ENCODE measurements at places on chromosomes 7 and 10.

GRCh38 chr10:95637140-95637539 lies 19.4 kb downstream of the ALDH18A1 start:
- DNase-seq: no peak

DNA sequence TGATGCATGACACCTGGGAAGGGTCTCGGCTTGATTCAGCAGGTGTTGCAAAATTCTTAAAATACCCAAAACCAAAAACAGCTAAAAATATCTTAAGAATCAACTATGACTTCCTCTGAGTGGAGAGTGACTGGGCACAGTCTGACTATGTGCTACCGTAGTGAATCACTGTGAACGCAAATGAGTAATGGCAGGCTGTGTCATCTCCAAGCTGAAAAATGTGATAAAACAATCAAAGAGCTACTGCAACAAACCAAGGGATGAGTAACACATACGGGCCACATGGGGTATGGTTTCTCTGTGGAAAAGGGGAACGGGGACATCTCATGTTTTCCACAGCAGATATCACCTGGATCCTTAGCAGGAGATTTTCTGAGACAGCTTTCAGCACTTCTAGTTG lies 127.5 kb downstream of the ABCA13 start:
- DNase-seq: no peak

- no peak for DNase-seq
Observed at GRCh38 chr7:50394315-50394714, 55.8 kb downstream of the FIGNL1 start.

- no peak for DNase-seq
Observed at GRCh38 chr7:145978769-145979168, 137.8 kb upstream of the CNTNAP2 start.

DNA sequence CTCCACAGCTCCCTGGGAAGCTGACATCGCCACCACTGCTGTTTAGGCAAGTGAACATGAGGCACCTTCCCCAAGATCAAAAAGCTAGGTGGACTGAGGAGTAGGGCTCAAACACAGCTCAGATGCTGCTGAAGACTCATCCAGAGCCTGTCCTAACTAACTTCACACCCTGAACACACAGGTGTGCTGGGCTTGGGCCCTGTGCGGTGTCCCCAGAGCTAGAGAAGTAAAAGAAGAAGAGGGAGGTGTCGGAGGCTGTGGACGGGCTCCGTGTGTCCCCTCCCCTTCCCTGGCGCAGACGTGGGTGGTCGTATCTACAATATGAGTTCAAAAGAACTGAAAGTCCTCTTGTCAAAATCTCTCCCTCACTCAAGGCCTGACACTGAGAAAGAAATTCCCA lies 373.4 kb upstream of the MGMT start:
- DNase-seq: no peak

DNA sequence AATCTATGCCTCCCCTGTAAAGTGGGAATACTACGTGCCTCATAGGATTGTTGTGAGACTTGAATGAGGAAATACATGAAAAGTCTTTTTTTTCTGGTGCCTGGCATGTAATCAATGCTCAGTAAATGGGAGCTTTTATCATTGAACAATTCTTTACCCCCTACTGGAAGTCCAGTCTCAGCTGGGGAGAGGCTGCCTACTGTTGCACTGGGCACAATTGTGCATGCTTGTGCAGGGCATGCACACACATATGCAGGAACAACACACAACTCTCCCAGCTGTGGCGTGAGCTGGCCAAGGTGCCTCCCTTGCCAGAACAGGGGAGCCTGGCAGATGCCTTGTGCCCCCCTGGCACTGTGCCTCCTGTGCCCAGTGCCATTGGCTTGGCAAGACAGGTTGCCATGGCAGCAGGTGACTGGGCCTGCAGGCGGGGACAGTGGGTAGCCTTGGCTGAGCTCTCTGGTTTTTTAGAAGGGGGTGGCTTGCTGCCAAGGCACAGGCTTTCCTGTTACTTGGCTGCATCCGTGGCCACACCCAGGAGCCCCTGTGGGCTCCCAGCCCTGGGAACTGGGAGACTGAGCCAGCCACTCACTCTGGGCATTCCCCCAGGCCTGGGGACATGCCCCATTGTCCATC lies 16.1 kb upstream of the PALD1 start:
- DNase-seq: no peak

DNA sequence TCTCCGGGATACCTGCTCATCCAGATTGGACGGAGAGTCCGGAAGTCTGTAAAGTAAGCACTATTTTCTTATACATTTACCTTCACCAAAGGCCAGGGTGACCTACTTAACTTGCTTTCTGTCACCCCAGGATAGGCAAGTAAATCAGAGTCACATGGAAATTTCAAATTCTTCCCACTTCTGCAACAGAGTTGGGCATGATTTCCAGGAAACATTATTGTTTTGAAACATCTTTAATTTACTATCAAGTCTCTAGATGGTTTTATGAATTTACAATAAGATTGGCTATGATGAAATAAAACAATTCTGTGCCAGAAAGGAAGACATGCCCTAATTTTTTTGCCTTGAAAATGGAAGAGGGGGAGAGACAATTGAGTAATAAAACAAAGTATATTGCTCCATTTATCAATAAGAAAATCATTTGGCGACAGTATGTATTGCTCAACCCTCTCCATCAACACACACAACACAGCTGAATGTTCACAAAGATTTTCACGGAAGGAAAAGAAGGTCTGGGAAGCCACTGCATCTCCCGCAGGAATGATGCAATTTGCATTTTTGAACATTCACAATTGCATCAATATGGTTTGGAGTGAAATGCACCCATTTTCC lies 702.8 kb downstream of the PARD3 start:
- no peak for DNase-seq

DNA sequence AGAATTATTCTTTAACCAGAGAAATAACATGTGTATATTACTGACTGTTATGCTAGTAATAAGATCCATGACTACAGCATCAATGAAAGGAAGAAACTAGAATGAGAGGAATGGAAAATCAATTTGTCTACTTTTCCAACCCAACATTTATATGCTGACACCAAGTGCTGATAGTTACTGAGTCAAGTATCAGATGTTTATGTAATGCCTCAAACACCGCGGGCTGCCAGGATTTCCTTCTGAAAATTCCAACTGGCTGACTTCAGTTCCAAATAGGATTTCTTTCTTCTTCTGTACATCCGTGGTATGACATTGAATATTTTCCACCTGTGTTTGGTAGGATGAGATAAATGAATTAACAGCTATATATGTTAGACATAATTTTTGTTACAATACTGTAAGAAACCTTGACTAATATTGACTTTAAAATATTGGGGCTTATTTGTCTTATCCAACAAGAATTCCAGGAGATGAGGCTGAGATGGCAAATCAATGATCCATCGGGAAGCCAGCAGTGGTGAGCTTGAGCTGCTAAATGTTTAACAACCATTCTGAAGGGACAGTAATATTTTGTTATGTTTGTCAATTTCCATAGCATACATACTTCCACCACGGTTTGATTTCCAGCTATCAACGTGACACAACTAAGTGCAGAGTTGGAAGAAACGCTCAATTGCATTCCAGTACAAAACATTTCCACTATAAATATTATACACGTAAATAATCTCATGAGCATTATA lies 435.2 kb upstream of the AUTS2 start:
- no peak for DNase-seq

DNA sequence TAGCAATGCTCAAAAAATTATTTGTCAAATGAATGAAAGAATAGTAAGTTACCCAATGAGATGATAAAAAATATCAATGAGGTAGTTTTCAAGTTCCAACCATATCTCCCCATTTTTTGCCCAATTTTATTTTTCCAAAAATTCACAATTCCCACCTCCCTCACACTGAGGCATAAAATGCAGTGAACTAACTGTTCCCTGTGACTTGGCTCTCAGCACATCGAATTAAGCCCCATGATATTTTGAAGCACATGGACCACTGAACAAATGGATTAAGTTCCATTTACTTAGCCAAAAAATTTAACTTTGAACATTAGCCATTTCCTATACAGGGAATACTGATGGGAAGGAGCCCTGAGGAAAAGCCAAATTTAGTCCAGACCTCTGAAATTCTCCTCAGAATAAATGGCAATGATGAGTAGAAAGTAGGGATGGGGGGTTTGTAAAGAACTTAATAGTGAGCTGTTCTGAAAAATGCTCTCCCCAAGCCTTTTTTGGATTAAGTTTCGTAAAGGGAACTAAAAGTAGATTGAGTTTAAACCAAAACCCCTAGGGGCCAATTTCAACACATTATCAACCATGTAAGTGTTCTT lies 166.3 kb upstream of the GRM3 start:
- no peak for DNase-seq

DNA sequence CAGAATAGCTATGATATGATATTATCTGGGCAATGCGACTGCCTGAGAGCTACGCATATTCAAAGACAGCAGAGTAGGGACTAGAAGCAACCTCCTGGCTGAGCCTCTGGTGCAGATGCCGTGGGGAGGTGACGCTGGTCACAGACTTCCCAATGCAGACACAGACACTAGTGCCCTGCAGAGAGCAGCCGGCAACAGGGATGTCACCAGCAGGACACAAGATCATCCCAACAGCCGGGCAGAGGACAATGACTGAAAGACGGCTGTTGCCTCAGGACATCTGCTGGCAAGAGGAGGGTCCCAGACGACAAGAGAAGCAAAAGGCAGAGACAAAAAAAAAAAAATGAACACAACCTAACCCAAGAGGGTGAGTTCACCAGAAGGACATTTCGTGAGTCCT lies 104.6 kb downstream of the CALN1 start:
- DNase-seq: no peak

- no peak for DNase-seq
Observed at GRCh38 chr7:32476816-32477648, 13.1 kb downstream of the LSM5 start.

GRCh38 chr10:85657476-85658113 lies 709.0 kb downstream of the GRID1 start:
- no peak for DNase-seq

GRCh38 chr7:104231054-104232046 lies 23.5 kb upstream of the ORC5 start:
- DNase-seq: peak; percentile 34

DNA sequence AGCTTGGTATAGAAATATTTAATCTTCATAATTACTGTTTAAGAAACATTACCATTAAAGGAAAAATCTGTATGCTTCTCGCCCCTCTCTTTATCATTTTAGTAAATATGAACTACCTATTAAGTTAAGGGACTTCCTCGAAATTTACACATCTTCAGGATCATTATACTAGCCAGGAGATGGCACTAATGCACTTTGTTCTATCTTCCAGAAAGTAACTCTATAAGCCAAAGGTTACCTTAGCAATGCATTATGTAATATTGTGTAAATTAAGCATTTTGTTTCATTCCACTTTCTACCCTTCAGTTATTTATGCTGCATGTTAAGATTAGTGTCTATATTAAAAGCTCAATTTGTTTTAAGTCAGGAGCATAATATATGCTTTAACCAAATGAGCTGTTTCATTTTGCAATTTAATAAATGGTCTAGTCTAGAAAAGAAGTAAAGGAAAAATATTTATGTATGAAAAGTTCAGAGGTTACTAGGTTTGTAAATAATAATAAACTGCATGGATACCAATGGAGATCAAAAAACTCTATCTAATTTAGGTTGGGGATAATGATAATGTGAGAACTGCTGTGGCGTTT lies 128.5 kb downstream of the ANKRD7 start:
- no peak for DNase-seq

DNA sequence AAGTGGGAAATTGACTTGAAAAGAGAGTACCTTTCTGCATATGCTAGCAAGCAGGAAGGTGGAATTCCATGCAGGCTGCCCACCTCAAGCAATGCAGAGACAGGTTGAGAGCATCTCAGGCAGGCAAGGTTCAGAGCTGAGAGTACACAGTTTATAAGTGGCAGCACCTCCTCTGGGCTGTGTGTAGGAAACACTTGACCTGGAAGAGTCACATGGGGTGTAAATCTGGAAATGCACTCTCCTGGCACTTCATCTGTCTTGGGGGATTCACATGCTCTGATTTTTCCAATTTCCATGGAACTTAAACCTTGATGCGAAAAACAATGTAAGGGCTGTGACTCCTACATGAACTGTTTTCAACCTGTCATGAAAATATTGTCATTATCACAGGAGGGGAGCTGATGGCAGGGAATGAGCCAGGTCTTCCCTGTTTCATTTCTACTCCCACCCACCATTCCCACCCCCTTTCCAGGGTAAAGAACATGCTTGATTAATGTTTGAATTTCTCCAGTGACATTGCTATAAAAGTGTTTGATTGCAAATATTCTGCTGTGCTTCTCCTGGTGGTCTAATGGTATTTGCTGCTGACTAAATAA lies 328.3 kb downstream of the BICC1 start:
- no peak for DNase-seq

DNA sequence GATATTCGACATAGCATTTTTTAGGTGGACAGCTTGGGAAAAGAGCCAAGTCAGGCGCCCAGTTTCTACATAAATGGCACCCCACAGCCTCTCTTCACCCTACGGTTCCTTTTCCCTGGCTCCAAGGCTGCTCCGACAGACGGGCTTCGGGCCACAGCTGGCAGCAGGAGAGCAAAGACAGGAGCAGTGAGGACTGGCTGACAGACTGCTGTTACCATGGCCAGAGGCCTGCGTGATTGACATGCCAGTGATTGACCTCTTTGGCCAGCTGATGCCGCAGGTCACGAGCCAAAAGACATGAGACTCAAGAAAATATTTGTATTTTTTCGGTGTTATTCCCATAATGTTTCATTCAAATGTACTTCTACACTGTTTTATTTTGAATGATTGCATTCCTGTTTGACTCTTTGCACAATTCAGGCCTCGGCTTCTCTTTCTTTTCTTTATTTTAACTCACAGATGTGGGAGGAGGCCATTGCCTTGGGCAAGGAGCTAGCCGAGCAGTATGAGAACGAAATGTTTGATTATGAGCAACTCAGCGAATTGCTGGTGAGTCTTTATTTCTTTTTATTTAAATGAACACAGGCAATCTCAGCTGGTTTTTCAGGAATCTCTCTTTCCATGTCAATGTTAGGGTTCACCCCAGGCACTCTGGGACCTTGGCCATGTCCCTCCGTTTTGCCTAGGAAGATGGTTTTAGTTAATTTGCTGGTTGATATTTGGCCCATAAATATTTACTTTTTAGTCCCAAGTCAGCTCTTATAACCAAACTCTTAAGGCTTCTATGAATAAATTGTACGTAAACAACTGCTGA lies 146.3 kb upstream of the NPS start:
- DNase-seq: no peak

DNA sequence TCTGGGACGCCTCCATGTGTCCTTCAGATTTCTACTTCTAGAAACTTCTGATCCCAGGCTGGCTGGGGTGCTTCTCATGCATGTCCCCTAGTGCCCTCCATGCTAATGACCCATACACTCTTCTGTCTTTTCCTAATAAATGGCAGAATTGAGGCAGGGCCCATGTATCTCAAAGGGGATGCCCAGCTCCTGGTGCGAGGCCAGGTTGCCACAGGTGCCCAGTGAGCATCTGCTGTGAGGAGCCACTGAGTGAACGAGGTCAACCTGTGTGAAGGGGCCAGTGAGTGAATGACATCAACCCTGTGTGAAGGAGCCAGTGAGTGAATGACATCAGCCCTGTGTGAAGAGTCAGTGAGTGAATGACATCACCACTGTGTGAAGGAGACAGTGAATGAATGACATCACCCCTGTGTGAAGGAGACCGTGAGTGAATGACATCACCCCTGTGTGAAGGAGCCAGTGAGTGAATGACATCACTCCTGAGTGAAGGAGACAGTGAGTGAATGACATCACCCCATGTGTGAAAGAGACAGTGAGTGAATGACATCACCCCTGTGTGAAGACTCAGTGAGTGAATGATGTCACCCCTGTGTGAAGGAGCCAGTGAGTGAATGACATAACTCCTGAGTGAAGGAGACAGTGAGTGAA lies 478.9 kb downstream of the PTPRN2 start:
- DNase-seq: no peak
